Activated CD4-positive, alpha-beta T cell treated with anti-CD3 and anti-CD28 coated beads, Interleukin-2, amount 10 ng/mL, durations not matched to agents 7 days and 5 days (primary cell): ENCODE measurements at places on chromosomes 7 and 10. TPM values are rescaled to one million over a fixed set of nuclear protein-coding genes. Genes with fewer than 3 reads are reported as not detected.

The ACSM6 gene
- total RNA-seq = not detected

The SORBS1 gene
- 0.74 TPM for total RNA-seq

The TSPAN14 gene
- 127 TPM for total RNA-seq

The TMEM229A gene
- not detected for total RNA-seq

- DNase-seq = no peak
Observed at GRCh38 chr10:109173937-109174336, 749.4 kb downstream of the XPNPEP1 start.

DNA sequence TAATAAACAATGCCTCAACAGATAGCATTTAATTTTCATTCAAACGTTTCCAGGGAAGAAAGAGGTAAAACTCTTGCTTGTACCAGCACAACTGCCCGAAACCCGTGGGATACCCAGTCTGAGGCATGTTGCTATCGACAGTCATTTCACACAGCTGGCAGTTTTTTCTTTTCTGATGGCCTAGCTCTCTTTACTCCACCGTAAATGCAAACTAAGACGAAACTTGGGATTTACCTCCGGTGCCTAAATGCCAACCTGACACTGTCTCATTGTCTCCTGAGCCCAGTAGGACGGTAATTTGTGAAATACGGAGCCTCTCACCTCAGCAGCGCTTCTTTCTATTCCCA lies 143.5 kb downstream of the PRPF18 start:
- DNase-seq = no peak

DNA sequence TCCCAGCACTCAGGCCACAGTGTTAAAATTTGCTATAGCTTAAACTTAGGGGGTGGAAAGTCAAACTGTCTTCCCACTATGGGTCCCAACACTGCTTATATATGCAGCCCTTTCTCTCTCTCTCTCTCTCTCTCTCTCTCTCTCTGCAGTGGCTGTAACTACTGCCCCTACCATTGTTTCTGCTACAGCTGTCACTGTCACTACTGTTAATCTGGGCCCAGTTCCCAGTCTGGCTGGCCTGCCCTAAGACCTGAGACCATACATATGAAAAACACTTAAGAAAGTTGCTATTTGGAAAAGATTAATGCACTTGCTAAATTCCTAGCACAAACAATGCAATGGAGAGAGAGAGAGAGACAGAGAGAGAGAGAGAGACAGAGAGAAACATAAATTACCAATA lies 78.6 kb downstream of the THSD7A start:
- no peak for DNase-seq

DNA sequence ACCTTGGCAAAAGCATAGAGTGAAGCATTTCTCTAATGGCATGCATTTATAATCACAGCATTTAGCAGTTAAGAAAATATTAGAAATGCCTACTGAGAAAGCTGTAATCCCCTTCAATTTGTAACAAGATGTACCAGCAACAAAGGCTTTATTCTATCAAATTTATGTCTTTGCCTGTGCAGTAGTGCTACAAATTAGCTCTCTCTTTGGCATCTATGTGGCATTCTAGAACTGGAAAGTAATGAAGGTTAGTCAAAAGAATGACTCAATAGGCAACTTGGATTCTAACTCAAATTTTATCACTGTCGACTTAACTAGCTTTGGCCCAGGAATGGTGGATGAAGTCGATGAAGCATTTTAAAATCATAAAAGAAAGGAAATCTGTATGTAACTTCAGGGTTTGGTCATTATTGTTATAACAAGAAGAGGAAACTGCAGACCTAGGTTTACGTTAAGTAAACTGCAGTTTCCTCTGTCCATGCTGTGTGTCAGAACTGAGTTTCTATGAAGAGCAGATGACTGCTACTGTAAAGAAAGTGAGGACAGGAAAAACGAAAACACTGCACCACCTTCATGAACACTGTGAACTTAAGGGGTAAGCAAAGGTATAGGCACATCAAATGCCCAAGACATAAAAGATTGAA lies 140.0 kb downstream of the RAPGEF5 start:
- no peak for DNase-seq

DNA sequence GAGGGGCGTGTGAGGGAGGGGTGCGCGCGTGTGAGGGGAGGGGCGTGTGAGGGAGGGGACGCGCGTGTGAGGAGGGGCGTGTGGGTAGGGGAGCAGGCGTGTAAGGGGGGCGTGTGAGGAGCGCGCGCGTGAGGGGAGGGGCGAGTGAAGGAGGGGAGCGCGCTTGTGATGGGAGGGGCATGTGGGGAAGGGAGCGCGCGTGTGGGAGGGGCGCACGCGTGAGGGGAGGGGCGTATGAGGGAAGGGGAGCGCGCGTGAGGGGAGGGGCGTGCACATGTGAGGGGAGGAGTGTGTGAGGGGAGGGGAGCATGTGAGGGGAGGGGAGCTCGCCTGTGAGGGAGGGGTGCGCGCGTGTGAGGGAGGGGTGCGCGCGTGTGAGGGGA lies 19.1 kb downstream of the MXI1 start:
- DNase-seq = peak; percentile 84

DNA sequence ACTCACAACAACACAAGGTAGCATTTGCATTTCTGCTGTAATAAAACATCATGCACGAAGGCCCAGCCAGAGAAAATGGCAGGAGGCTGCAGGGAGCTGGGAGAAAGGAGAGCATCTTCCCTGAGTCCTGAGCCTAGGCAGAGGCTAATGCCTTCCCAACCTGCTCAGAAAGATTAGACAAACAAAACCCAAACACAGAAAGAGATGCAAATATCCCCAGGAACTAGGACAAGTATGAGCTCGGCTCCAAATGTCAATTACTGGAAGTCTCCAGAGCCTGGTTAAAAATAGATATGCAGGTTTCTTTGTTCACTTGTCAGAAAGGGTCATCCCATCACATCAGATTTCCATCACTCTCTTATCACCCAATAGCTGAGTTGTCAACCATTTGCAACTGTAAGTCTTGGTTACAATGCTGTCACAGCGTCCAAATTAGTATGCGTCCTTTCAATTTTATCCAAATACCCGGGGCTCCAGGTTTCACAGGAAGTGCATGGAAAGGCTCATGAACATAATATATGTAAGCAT lies 316.5 kb upstream of the CELF2 start:
- DNase-seq = no peak

GRCh38 chr10:8061274-8062211 lies 7.1 kb downstream of the GATA3 start:
- DNase-seq = peak; percentile 63
